ENCODE measurements at places on chromosomes 11 and 22.

DNA sequence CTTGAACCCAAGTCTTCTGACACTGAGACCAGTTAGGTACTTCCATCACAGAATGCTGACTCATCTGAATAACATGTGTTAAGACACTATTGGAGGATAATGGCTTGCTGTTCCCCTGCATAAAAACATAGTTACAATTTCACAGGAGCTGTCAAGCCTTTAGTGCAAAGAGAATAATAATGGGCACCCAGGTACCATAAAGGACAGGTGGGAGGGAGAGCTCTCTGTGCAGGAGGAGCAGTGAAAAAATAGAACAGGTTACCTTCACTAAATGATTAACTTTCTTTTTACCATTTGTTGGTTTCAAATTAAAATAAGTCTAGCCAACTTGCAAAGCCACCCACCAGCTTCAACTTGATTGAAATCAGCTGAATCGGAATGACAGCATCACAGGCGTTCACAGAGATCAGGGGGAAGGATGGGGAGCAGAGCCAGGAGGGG, 173.2 kb downstream of the DSCAML1 start:
- DNase-seq: no peak

GRCh38 chr11:37171451-37171850, 573.4 kb upstream of the RAG2 start:
- DNase-seq: no peak

GRCh38 chr11:96065379-96065778, 141.5 kb upstream of the MTMR2 start:
- DNase-seq: no peak

- no peak for DNase-seq
Measured at GRCh38 chr22:36330655-36331305, 57.0 kb downstream of the MYH9 start.

- no peak for DNase-seq
Measured at GRCh38 chr11:131629925-131630540, 259.6 kb downstream of the NTM start.

DNA sequence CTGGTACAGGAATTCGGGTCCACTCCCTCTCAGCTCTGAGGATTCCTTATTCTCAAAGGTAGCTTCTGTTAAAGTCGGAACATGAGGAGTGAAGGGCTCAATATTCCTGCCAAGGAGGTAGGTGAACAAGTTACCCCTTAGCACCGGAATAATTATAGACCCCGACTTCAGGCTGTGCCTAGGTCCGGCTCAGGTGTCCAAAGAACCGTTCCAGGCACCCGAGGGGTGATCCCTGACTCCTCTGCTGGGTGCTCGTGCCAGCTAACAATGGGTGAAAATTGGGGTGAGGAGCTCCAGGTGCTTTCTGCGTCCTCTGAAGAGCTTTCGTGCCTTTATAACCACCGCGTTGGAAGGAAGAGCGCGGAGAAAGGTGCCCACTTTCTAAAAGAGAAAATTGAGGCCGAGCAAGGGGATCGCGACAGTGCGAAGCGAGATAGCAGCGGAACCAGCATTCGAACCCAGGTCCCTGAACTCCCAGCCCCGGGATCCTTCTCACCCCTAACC, 393 bp downstream of the CYB561A3 start:
- DNase-seq: peak; percentile 3

DNA sequence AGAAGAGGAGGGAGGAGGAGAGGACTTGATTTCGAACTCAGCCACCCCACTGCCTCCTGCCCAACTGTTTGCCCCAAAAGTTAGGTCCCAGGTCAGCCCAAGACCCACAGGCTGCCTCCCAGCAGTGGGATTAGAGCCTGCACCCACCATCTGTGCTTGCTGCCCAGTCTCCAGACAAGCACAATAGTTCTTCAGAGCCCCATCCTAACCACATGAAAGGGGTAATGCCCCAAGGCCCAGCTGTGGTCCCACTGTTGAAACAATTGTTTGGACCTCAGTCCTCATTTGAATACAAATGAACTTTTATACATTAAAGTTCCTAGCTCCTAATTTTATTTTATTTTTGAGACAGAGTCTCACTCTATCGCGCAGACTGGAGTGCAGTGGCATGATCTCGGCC, 5.4 kb upstream of the VPS51 start:
- no peak for DNase-seq

DNA sequence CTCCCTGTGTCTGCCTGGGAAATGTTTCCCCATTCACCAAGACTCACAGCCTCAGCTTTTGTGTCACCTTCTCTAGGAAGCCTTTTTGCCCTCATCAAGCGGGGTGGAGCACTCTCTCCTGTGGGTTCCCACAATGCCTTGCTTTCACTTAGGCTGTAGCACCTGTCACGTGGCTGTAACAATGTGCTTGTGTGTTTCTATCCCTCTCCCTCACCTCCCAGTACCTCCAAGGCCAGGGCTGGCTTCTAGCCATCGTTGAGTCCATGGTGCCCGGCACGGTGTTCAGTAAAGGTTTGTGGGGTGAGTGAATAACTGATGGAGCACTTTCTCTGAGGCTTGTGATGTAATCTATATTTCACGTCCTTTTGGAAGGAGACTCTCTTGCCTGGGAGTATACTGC, 153.2 kb downstream of the TTC17 start:
- no peak for DNase-seq

- no peak for DNase-seq
Measured at GRCh38 chr22:49786976-49787706, 40.5 kb downstream of the BRD1 start.

DNA sequence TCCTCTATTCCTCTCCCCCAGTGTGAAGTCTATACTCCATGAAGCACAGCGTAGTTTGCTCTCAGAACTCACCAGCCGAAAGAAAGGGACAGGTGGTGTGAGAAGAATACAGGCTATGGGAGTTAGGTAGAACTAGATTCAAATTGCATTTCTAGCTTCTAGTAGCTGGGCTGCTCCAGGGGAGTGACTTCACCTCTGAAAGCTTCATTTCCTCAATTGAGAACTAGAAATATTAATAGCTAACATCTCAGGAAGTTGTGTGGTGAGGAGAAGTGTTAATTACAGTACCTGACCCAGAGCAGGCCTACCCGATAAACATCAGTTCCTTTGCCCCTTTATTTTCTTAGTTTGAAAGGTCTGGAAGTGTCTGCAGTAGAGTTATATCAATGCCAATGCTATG, 484.7 kb upstream of the TENM4 start:
- DNase-seq: no peak

DNA sequence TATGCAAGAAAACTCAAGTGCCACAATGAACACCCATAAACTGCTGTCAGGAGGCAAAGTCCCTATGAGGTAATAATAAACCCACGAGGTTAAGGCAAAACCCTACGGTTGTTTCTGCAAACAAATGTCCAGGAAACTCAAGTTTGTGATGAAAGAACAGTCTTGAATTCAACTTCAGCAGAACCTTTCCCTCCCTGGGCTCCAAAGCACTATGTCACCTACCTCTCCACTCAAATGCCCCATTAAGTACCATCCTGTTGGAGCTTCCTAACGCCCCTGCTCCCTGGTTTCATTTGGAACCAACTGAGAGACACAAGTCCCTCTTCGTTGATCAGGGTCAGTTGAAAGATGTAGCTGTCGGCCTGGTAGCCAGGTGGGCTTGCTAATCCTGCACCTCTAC, 2.6 kb upstream of the C11orf91 start:
- DNase-seq: no peak

DNA sequence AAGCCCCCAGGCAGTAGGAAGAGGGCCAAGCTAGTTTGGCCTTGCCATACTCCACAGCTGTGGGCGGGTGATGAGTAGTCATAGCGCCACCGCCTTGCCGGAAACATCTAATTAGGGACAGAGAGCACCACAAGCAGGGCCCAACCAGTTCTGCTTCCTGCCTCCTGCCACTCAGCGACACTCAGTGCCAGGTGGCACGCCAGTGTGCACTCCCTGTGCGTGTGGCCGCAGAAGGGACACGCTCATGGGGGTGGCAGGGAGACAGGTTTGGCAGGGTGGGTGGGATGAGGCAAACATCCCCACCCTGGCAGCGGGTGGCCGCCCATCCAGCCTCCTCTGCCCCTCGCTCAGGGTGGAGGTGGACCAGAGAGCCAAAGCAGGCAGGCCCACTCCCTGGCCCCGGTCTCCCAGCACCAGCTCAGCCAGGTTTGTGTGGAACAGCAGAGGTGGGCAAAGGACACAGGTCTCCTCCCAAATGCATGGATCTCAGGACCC, 4.9 kb downstream of the OVOL1 start:
- no peak for DNase-seq

DNA sequence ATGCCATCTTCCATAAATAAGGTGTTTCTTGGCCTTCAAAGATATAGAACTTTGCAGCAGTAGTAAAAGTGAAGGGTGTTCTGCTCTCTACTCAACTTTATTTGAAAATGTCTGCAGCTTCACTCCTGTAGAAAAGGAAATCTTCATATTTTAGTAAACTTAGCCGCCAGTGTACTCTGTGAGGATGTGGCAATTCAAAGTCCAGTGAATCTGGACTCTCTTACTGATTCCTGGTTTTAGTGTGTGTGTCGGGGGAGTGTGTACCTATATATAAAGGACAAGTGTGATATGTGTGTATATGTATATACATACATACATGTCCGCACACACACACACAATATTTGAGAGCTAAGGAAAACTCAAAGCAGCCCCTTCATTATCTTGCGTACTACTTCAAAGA, 134.3 kb upstream of the LDLRAD3 start:
- DNase-seq: no peak

DNA sequence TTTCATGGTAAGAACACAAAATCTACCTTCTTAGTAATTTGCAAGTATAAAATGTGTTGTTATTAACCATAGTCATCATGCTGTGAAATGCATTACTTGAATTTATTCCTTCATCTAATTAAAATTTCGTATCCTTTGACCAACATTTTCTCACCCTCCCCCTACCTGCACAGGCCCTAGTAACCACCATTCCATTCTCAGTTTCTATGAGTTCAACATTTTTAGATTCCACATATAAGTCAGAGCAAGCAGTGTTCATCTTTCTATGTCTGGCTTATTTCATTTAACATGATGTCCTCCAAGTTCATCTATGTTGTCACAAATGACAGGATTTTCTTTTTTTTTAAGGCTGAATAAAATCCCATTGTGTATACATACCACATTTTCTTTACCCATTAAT, 43.5 kb upstream of the CCDC179 start:
- no peak for DNase-seq

- no peak for DNase-seq
Measured at GRCh38 chr11:132821014-132821413, 711.3 kb downstream of the OPCML start.

DNA sequence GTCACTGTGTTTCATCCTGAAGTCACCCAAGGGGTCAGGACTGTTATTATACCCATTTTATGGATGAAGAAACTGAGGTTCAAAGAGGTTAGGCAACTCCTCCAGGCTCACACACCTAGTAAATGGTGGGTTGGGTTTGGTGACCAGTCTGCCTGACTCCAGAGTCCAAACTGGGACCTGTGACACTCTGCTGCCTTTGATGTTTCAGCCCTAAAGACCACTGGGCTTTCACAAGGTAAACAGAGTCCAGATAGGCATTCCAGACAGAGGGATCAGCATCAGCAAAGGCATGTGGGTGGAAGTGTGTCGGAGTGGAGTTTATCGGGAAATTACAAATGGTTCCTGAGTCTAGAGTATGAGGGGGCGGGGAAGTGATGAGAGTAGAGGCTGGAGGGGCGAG, 38.5 kb downstream of the MICAL2 start:
- DNase-seq: no peak

- DNase-seq: no peak
Measured at GRCh38 chr22:31341386-31342088, 4.6 kb downstream of the PATZ1 start.

- DNase-seq: no peak
Measured at GRCh38 chr11:45104790-45105084, 41.7 kb upstream of the PRDM11 start.

DNA sequence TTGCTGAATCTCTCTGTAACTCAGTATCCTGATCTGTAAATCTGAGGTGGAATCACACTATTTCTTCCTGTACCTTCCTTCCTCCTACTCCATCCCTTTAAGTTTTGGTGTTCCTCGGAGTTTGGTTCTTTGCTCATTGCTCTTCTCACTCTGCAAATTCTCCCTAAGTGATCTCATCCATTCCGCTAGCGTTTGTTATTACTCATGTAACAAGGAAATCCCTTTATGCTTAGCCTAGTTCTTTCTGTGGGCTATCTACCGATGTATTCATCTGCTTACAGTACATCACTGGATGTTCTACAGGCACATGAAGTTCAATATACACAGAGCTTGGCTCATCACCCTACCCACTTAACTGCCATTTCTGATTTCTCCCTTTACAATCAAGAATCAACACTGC, 1.6 kb upstream of the CEP295 start:
- no peak for DNase-seq

DNA sequence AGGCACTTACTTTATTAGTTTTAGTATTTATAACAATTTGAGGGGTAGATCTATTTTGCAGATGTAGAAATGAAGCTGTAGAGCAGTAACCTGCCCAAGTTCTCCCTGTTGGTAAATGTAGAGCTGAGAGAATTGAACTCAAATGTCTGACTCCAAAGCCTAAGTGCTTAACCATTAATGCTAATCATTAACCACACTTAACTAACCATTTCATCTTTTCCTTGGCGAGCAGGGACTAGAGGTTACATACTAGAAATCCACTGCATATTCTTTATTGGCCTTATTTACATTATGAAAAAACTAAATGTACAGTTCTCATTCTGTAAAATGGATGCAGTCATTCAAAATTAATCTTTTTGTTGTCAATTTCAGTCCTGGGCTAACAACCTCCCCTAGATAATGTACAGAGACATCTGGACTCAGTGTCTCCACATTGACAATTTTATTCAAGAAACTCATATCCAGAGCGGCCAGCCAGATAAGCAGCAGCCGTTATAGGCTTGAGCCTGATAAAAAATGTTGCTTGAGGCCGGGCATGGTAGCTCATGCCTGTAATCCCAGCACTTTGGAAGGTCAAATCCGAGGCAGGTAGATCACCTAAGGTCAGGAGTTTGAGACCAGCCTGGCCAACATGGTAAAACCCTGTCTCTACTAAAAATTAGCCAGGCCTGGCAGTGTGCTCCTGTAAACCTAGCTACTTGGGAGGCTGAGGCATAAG, 76.7 kb upstream of the PICALM start:
- no peak for DNase-seq

GRCh38 chr11:56948991-56949515, 39.7 kb upstream of the OR5AK2 start:
- no peak for DNase-seq

- DNase-seq: no peak
Measured at GRCh38 chr11:122863704-122864326, 18.7 kb upstream of the JHY start.

- no peak for DNase-seq
Measured at GRCh38 chr11:94956963-94957362, 16.4 kb downstream of the CWC15 start.

- DNase-seq: no peak
Measured at GRCh38 chr11:9529334-9529650, 44.2 kb upstream of the WEE1 start.

- DNase-seq: no peak
Measured at GRCh38 chr22:36988075-36988832, 31.0 kb downstream of the TST start.

Data from stimulated activated CD8-positive, alpha-beta memory T cell treated with anti-CD3 and anti-CD28 coated beads, Interleukin-15, amount 100 ng/mL, for 24 hours (primary cell).